Peyer's patch (tissue), 4 donors: ENCODE measurements at places on chromosomes 5 and 9. TPM values are rescaled to one million over a fixed set of nuclear protein-coding genes. Genes with fewer than 3 reads are reported as not detected.

The MAMDC2 gene
- total RNA-seq = 19.2 TPM

DNA sequence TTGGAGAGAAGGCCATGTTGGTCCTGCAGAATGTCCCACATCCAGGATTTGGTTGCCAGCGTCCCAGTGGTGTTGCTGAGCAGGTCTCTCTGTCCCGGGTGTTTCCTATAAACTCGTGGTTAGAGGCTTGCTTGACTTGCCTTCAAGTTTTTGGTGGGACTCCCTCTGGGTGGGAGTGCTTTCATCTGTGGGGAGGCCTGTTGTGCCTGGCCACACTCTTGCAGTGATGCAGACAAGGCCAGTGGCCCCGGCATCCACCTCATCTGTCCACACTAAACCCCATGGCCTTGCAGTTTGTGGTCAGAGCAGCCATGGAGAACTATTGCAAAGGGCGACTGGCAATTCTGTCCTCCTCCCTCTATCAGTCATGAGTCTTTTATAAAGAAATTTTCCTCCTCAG is 71.8 kb downstream of the PHF2 start:
- no peaks in the 10 kb centered on the region for H3K36me3 ChIP-seq
- H3K4me3 ChIP-seq = no peak overlapping the region
- no peak overlapping the region for H3K27ac ChIP-seq
- H3K4me1 ChIP-seq = no peaks in the 10 kb centered on the region
- no peaks in the 10 kb centered on the region for H3K27me3 ChIP-seq
- DNase-seq = no peak

DNA sequence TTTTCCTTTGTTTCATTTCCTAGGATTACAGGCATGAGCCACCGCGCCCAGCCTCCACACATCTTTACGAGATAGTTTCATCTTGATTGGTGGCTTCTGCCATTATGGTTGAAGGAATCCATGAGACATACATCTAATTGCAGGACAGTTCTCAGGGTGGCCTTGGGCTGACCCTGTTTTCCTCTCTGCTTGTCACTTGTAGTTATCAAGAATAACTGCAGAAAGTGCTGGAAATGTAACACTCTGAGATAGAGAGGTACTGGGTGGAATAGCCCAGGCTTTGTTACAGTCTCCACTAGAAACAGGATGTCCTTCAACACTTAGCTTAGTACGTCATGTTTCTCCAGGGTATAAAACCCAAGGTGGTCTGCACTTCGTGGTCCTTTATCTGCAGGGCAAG is 10.7 kb downstream of the UGT3A2 start:
- no peak overlapping the region for H3K27ac ChIP-seq
- H3K4me1 ChIP-seq = no peaks in the 10 kb centered on the region
- H3K4me3 ChIP-seq = no peak overlapping the region
- no peaks in the 10 kb centered on the region for H3K27me3 ChIP-seq
- H3K36me3 ChIP-seq = no peaks in the 10 kb centered on the region

The LECT2 gene
- not detected for total RNA-seq

The ADAMTS19 gene
- 0.88 TPM for total RNA-seq

DNA sequence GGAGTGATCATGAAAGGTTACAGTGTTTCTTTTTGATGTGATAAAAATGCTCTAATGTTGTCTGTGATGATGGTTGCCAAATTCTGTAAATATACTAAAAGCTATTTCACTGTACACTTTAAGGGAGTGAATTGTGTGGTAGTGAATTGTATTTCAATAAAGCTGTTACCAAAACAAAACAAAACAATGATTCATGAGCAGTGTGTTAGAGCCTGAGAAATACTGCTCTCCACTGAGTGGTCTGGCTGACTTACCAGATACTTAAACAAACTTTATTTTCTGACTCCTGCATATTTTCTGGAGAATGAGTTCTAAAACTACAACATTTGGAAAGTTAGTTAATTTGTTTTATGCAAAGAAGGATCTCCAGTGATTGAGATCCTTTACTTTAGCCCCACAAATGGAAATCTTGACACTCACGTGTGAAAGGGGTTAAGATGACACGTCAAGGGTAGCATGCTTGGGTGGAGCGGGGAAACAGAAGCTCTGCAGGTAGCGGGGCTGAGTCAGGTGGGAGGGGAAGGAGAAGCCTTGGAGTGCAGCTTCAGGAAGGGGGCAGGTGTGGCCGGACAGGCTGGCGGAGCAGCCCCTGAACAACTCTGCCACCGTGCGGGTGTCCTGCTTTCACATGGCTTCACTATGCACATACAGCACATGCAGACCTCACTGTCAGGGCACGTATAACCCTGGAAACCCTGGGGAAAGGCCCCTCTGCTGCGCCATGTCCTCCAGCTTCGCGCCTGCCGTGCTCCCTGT is 256.7 kb downstream of the IRX1 start:
- no peak for DNase-seq
- H3K27me3 ChIP-seq = no peaks in the 10 kb centered on the region
- H3K4me1 ChIP-seq = no peaks in the 10 kb centered on the region
- no peak overlapping the region for H3K4me3 ChIP-seq

- H3K4me3 ChIP-seq = no peak overlapping the region
- H3K27me3 ChIP-seq = no peaks in the 10 kb centered on the region
- DNase-seq = no peak
Observed at GRCh38 chr5:2282034-2282690, 399.4 kb upstream of the IRX4 start.

GRCh38 chr5:116571568-116572349 is 2.9 kb downstream of the SEMA6A start:
- no peaks in the 10 kb centered on the region for H3K27me3 ChIP-seq
- DNase-seq = no peak
- peaks cover 10% of the 10 kb centered on the region for H3K4me1 ChIP-seq
